ENCODE measurements at places on chromosomes 3 and 15.

GRCh38 chr15:25640381-25640780 lies 201.6 kb upstream of the UBE3A start:
- no peak for DNase-seq

GRCh38 chr3:20083953-20084352 lies 43.7 kb downstream of the KAT2B start:
- DNase-seq, result no peak

DNA sequence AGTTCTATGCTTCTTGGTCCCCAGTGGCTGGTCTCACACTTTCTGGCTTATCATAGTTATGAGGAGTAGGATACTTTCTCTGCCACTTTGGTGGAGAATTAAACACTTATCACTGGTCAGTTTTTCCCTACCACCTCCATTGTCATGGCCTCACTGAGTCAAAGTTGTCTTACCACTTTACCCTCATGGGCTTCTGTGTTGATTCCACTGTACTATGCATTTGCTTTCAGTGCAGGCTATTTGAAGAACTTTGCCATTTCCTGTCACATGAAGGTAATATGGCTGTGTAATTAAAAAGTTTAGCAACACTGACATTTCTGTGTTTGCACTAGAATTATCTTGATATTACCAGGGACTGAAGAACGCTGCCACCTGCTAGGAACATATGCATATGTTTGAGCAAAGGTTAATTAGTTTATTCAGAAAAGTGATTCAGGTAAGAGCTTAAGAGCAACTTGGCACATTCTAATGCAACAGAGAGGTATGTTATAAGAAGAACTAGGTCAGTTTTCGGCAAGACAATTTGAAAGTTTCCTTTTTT lies 377.3 kb downstream of the PDCD6IP start:
- no peak for DNase-seq

- DNase-seq, result no peak
Observed at GRCh38 chr3:5404718-5405117, 217.2 kb downstream of the EDEM1 start.

- DNase-seq, result no peak
Observed at GRCh38 chr3:72665701-72666446, 182.4 kb downstream of the SHQ1 start.

- no peak for DNase-seq
Observed at GRCh38 chr3:161851941-161852566, 355.4 kb downstream of the OTOL1 start.

GRCh38 chr3:108598375-108598774 lies 8.9 kb downstream of the DZIP3 start:
- no peak for DNase-seq

DNA sequence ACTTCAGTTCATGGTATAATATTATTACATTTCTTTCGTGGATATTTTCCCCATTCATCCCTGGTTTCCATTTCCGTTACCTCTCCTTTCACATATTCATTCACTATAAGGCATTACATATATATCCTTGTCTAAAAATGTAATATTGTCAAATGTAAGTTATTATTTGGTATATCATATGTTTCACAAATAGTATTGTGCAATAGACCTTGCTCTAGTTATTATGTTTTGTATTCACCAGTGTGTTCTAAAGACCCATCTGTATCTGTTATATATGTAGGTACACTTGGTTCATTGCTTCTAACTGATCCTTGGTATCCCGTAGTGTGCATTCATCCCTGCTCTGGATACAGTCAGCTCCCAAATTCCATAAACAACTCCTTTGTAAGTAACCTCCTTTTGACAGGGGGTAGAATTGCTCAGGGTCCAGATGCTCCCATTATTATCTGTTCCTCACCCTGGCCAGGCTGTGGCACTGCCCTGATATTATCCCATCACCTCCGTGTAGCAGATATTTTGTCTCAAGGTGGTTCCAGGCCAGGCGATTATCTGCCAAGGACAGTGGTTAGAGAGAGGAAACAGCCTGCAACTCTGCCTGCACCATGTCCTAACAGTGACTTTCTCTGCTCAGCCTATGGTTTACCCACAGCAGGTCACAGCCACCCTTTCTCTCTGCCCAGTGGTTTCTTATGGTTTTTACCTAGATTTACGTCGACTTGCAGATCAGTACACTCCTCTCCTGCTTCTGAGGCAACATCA lies 29.2 kb downstream of the PAQR9 start:
- no peak for DNase-seq

DNA sequence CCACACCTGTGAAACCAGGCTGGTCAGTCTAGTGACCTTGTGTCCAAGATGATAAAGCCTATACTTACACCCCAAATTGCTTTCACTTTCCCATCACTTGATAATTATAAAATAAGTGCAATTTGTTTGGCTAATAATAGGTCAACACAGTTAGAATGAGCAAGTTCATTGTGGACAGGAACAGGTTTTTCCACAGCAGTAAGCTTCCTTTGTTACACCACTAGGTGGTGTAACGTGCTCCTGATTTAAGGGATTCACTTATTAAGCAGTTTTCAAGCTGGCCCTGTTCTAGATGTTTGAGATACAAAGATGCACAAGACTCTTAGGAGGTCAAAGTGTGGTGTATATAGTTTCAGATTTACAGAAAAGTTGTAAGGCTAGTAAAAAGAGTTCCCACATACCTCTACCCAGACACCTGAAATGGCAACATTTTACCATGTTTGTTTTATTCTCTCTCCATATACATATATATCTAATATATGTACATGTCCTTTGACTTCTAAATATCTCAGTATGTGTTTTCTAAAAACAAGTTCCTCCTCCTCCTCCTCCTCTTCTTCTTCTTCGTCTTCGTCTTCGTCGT lies 6.8 kb upstream of the MFSD1 start:
- DNase-seq, result no peak

DNA sequence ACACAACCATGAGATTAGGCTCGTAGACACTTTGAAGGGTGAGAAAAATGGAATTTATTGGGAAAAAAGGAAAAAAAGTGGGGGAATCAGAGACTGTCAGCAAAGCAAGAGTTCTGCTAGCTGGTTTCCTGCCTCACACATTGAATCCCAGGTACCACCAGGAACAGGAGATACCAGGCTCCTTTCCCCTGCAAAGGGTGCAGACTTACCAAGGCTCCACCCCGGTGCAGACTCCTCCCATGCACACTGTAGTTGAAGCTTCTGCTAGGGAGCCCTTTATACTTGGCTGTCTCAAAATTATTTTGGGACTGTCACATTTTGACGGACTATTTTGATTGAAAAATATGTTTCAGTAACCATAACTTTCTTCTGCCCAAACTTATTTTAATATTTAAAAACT lies 819.9 kb upstream of the GBE1 start:
- no peak for DNase-seq

DNA sequence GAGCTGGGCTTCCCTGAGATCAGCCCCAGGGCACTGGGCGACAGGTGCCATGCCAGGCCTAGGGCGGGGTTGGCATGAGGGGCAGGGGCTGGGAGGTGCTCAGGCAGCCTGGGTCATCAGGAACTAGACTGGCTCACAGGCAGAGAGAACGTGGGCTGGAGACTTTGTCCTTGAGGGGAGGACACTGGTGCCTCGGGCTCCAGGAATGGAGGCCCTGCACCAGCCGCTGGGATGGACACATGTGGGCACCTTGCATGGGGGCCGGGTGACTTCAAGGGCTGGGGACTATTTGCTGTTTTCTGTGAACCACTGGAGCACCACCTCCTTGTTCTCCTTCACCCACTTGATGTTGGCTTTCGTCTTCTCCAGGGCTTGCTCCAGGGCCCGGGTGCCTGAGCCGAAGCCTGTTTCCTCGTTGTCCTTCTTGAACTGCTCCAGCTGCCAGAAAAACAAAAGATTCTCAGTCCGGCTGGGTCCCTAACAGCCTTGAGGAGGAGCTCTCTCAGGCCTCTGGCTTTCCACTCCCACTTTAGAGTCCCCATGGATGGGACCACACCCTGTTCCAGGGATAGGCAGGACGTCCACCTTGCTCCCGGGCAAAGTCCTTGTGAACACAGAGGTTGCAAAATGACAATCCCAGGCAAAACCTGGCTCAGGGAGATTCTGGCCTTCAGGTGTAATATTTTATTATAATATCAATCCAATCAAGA lies 9.1 kb downstream of the MESP2 start:
- DNase-seq, result no peak

- no peak for DNase-seq
Observed at GRCh38 chr15:60110909-60111308, 106.8 kb downstream of the FOXB1 start.

- no peak for DNase-seq
Observed at GRCh38 chr15:90286678-90287077, 21.2 kb downstream of the NGRN start.

DNA sequence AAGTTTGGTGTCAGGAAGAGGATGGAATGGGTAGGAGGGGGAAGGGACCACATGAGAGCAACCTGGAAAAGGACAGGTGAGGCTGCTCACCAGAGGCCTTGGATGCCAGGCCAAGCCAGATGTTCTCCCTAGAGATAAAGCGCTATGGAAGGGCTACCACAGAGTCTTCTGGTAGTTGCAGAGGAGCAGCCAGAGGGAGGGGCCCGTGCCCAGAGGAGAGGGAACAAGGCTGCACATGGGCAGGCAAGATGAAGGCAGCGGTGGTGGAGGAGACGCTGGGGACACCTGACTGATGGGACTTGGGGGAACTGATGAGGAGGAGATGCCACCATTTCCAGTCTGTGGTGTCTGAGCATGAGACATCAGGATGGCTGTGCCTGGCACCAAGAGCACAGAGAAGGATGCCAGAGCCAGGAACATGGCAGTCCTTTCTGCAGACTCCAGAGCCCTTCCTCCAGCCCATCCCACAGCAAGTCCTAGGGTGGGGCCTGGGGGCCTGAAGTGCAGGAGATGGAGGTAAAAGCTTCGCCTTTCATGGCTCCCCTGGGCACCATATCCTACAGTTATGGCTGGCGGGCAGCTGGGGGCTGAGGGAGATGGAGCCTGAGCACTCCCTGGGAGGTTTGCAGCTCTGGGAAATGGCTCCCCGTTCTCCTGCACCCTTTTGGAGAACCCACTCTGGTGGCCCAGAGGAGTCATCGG lies 103.0 kb downstream of the ETFA start:
- DNase-seq, result no peak

DNA sequence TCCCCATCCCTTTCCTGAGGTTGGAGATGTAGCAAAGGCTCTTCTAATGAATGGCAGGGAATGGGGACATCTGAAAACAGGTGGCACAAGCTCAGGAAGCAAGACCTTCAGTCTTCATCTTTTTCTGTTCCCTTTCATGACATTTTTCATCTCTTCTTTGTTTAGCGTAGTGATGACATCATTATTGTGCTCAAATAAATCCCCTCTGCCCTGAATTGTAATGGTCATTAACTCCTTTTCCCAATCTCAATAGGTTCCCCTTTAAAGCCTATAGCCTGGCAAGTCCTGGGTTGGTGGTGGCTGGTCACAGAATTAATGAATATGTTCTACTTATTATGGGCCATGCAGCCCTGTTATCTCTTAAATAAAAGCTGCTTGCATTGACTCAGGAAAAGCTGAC lies 21.4 kb downstream of the TF start:
- no peak for DNase-seq

GRCh38 chr3:127419182-127419581 lies 131.3 kb upstream of the PRR20G start:
- DNase-seq, result no peak

- DNase-seq, result no peak
Observed at GRCh38 chr3:146024260-146024659, 136.7 kb downstream of the PLOD2 start.

DNA sequence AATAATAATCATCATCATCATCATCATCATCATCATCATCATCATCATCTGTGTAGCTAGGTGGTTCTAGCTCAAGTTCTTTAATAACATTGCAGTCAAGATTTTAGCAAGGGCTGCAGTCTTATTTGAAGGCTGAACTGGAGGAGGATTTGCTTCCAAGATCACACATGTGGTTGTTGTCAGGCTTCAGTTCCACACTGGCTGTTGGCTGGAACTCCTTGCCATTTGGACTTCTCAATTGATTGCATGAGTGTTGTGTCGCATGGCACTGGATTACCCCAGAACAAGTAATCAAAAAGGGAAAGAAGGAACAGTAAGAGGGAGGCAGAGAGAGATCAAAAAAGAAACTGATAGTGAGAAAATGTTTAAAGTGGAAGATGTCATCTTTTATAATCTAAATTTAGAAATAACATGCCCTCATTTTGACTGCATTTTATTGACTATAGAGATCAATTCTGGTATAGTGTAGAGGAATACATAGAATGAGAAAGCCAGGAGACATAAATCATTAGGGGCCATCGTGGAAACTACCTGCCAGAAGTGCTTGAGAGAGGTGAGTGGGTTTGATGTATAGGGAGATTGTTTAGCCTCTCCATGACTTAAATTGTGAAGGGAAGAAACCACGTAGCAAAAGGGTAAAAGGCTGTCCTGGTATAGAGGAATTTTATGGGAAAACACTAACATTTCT lies 346.6 kb upstream of the RBMS3 start:
- DNase-seq, result no peak

DNA sequence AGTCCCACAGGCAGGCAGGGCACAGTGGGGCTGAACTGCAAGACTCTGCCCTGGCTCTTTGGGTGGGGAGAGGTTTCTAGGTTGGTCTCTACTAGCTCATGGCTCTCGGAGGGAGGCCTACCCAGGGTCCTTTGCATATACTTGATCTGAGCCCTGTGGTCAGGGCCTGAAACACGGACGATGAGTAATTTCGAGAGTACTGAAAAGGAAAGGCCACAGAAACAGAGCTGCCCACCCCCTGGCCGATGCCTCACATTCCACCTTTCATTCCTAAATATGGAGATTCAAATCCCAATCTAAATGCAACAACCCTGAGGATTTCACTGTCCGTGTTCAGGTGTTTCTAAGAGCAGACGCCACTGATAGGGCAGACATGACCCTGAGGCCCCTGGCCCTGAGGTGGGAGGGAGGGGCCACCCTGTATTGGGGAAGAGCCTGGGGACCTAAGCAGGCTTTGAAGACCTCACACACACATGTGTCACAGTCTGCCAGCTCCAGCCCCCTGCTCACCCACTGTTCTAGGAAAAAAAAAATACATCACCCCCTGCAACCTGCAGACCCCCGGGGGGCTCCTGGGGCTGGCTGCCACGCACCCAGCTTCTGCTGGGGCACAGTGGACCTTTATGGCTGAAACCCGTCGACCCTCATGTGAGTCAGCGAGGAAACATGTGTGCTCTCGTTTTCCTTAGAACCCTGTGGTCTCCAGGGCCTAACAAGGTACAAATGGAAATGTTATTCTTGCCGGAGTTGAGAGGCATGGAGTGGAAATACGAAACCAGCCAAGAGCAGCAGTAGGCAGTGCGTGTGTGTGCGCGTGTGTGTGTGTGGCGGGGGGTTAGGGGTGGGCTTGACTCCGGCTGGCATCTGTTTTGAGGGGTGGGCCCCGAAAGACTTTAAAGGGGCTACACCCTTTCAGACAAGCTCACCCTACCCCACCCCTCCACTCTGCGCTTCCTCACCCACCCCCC lies 112.7 kb downstream of the CHSY1 start:
- no peak for DNase-seq

GRCh38 chr3:79423417-79423816 lies 344.4 kb downstream of the ROBO1 start:
- no peak for DNase-seq

Data from hypothalamus (tissue), 51 donors.